T-helper 2 cell (primary cell): ENCODE measurements at places on chromosomes 11 and 22.

- DNase-seq: no peak
These were observed 18.3 kb upstream of the OR5M8 start for GRCh38 chr11:56509439-56509838.

DNA sequence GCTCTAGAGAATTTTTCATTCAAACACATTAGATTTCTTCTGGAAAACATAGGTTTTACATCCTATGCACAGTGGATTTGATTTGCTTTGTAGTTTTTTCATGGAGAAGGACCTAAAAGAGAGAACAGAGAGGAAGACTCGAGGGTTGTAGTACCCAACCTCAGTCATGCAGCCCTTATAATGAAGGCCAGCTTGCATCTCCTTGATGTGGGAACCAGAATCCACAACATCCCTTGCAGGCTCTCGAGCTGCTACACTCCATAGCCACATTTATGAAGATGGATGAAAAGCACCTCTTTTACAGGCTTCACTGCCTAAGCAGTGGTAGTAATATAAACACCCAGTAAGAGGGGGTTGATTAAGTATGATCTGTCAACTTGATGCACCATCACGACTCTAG, 9.5 kb upstream of the OR5B12 start:
- no peak for DNase-seq

GRCh38 chr11:1120532-1121330, 37.0 kb upstream of the MUC5AC start:
- no peak for DNase-seq

DNA sequence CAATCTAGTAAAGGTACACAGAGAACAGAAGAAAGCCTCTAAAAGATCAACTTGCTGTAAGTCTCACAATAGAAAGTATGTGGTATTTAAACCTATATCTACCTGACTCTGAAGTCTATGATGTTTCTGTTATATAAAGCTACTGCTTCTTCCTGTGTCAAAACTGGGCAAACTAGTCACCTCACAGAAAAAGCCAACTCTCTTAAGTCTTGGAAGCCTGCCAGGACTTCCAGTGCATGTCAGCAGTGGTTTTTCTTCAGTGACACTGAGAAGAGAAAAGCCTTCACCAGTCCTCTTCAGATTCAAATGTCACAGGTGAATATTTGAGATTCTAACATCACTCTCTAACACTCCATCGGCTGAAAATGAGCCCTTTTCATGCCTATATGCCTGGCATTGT, 808.0 kb downstream of the DLG2 start:
- no peak for DNase-seq

DNA sequence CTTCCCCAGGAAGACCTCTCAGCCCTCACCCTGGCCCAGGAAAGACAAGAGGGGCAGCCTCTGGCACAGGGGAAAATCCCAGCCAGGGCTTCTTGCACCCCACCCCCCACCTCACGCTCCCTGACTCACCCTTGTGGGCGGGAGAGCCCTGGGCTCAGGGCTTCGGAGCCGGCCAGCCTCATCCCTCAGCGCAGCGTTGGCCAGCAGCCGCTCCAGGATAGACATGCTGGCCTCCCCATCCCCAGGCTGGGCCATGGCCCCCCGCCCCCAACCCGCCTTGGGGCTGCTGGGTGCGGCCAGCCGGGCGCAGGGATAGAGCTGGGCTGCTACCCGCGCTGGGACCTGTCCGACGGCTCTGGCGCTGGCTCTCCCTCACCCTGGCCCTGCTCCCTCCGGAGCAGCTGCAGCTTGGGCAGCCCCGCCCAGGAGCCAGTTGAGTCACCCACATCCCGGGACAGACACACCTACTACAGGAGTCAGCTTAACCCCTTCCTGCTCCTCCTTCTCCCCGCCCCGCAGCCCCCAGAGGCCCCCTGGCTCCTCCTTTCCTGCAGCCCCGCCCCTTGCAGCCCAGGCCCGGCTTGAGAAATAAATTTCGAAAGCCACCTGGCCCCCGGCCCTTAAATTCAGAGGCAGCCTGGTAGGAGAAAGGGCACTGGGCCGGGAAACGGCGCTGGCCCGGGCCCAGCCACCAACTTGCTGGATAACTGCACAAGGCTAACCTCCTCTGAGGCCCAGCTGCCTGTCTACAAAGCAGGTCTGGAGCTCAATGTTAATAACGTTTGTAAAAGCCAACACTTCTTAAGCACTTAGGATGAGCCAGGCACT, 13.4 kb downstream of the TNKS1BP1 start:
- DNase-seq: no peak

DNA sequence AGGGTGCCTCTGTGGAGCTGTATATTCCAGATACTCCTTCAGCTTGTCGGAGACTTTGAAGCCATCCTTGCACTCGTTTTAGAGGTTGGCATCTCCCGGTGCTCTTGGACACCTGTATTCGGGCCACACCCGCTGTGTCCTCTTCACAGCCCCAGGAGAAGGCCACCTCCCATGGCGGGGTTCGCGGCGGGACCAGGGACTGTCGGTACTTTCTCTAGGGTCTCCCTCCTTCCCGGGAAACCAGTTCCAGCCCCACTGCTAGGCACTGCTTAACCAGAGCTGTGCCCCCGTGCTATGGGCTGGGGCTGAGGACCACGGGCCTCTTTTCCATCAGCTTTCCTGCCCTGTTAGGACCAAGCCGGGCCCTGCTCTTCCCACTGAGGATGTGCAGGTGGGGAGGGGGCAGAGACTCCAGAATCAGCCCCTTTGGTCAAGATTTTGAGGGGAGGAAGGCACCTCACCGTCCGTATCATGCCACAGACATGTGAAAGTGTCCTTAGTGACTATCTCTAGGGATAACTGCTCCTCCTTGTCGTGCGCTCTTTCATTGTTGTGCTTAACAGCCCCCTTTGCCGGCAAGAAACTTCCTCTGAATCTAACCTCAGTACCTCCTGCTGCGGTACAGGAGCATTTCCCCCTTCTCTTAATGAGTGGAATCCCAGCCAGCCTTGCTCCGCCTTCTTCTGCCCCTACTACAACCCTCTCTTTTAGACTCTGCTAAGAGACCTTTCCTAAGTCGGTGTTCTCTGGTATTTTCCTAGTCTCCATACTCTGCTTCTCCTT, 1.2 kb upstream of the B3GAT1 start:
- DNase-seq: no peak

DNA sequence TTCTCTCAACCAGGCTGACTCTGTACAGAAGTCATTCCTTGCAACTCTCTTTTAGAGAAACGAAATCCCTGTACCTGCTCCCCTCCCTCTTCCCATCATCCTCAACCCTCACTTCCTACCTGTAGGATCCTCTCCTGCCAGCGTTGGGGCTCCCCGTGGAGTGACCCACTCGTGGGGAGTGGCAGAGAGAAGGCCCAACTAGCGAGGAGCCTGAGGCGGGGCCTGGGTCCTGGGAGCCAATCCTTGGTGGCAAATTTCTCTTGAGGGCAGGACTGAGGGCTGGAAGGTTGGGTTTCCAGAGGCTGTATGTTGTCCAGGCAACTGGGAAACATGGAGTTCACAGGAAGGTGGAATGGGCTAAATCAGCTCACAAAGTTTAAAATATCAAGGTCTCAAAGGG, 10.4 kb downstream of the NHERF4 start:
- DNase-seq: no peak

DNA sequence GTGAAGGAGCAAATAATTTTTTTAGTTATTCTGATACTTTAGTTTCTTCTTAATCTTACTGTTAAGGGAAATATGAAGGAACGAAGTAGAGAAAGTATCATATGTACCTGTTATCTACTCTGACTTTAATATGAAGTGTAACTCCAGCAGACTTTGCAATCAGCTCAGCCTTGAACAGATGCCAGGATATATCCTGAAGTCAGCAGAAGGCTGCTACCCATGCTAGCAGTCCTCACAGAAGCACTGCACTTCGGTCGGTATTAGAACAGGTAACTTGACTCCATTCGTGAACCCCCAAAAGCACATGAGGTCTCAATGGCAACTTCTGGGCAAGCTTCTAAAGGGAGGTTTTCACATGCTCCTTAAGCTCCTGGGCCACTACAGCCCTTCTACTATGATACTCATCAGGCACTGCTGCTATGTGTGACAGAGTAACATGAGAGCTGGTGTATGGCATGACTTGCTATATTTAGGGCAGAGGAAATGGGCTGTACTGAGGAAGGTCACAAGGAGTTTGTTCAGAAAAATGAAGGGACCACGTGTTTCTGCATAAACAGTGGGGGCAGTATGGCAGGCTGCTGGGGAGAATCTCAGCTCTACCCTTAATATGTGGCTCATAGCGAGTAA, 344.1 kb downstream of the SOX6 start:
- DNase-seq: no peak

GRCh38 chr11:117972044-117972443, 14.2 kb upstream of the IL10RA start:
- no peak for DNase-seq

- DNase-seq: no peak
These were observed 19.6 kb downstream of the RNF121 start for GRCh38 chr11:71948314-71949027.

GRCh38 chr11:47078751-47079521, 97.7 kb downstream of the ARFGAP2 start:
- no peak for DNase-seq

DNA sequence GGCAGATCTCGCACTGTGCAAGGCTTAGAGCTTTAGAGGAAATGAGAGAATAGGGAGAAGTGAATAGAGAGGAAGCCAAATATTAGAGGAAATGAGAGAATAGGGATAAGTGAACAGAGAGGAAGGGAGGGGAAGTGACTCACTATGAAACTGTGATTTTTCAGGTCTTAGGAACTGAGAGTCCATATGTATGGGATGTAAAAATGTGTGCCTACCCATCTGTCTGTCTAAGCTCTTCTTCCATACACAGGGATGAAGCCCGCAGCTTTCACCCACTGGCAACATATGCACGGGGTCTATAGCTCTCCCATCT, 6.4 kb upstream of the CCDC86 start:
- no peak for DNase-seq

- DNase-seq: no peak
These were observed 72.4 kb upstream of the BIRC3 start for GRCh38 chr11:102244681-102245409.

- DNase-seq: no peak
These were observed 4.6 kb downstream of the MALAT1 start for GRCh38 chr11:65503368-65503948.

- no peak for DNase-seq
These were observed 2.2 kb downstream of the TANGO2 start for GRCh38 chr22:20022978-20023613.

DNA sequence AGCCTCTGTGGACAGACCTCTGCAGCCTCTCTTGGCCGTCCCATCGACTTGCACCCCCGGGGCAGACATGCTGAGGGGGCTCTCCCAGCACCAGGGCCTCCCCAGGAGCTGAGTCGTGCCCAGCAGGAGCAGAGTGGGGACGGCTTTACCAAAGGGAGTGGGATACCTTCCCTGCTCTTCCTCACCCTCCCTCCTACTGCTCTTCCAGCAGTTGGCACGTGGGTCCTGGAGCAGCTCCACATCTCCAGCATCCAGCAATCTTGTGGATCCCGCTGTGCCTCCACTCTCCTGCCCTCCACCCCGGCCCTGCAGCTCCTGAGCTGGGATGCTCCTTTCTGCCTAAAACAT, 854.0 kb downstream of the BRD1 start:
- no peak for DNase-seq
